Panc1 (cell line): ENCODE measurements at places on chromosomes 16 and 17. TPM values are rescaled to one million over a fixed set of nuclear protein-coding genes. Genes with fewer than 3 reads are reported as not detected.

The TOP3A gene
- total RNA-seq = 49.3 TPM

The MAP2K6 gene
- 11.8 TPM for total RNA-seq

The OTOP2 gene
- total RNA-seq = not detected

The ACADVL gene
- total RNA-seq = 305 TPM

The KRTAP2-2 gene
- total RNA-seq = not detected

The HS3ST3A1 gene
- 0.31 TPM for total RNA-seq

The NPIPA3 gene
- 3.7 TPM for total RNA-seq

The KIF18B gene
- total RNA-seq = 31.3 TPM

The TEKT1 gene
- total RNA-seq = not detected

The NEUROD2 gene
- total RNA-seq = not detected

The SEPTIN12 gene
- not detected for total RNA-seq

The IL21R gene
- total RNA-seq = 0.10 TPM

The MT2A gene
- total RNA-seq = 673 TPM

The SCGB1C2 gene
- not detected for total RNA-seq

The TPSG1 gene
- 4.6 TPM for total RNA-seq

The TSNAXIP1 gene
- 1.6 TPM for total RNA-seq

The TXNDC17 gene
- total RNA-seq = 137 TPM

The GNAO1 gene
- total RNA-seq = 33.4 TPM

The PRR14 gene
- 77.6 TPM for total RNA-seq
